Retinal pigment epithelial cell (primary cell): ENCODE measurements at places on chromosomes 11 and 22.
A peak's percentile ranks its signal among the peaks of the same experiment; 100 is the strongest.

DNA sequence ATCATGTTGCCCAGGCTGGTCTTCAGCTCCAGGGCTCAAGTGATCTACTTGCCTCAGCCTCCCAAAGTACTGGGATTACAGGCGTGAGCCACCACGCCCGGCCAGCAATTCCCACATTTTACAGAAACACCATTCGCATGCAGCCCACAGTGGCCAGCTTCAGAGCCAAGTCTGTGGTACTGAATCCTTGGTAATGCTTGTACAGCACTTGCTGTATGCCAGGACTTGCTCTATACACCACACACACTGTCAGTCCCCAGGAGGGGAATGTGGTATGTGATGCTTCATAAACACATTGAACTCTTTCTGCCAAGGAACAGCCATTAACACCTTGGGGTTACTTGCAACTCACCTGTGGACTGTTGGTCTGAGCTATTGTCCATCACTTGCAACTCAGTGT lies 119.4 kb downstream of the MED15 start:
- no peak for DNase-seq

GRCh38 chr11:13713982-13714381 lies 45.5 kb downstream of the FAR1 start:
- DNase-seq, result no peak

DNA sequence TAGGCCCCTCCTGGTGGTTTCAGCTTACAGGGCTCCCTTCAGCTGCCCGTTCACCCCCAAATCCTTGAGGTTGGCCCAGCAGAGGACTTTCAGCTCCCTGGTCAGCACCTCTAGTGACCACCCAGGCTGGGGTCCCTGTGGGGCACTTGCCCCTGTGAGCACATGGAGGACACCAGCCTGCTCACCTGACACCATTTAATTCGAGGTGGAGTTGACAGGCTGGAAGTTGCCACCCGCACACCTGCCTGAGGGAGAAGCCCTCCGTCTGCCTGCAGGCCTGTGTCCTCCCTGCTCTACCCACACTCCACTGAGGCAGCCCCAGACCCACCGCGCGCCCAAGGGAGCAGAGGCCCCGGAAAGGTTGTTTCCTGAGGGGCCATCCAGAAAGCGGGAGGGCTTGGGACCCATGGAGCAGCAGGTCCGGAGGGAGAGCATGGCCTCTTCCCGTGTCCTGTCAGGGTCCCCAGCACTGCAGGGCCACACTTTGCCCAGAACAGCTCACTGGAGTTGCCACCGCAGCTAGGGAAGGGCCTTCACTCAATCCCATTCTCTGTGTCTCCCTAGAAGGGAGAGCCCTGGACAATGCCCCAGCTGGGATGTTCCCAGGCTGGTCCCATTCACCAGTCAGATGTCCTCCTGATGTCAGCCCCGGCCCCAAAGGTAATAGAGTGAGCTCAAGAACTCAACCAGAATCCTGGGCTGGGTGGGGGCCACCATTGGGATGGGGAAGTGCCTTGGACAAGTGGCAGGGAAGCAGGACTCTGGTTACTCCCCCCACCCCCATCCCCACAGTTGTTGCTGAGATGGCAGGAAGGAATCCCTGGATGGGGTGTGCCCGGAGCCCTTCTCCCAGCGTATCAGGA lies 82.4 kb downstream of the MED15 start:
- DNase-seq, result no peak

GRCh38 chr11:1387961-1388762 lies 1.6 kb upstream of the BRSK2 start:
- DNase-seq, result no peak

GRCh38 chr11:111225881-111226280 lies 19.6 kb upstream of the POU2AF2 start:
- DNase-seq, result no peak

DNA sequence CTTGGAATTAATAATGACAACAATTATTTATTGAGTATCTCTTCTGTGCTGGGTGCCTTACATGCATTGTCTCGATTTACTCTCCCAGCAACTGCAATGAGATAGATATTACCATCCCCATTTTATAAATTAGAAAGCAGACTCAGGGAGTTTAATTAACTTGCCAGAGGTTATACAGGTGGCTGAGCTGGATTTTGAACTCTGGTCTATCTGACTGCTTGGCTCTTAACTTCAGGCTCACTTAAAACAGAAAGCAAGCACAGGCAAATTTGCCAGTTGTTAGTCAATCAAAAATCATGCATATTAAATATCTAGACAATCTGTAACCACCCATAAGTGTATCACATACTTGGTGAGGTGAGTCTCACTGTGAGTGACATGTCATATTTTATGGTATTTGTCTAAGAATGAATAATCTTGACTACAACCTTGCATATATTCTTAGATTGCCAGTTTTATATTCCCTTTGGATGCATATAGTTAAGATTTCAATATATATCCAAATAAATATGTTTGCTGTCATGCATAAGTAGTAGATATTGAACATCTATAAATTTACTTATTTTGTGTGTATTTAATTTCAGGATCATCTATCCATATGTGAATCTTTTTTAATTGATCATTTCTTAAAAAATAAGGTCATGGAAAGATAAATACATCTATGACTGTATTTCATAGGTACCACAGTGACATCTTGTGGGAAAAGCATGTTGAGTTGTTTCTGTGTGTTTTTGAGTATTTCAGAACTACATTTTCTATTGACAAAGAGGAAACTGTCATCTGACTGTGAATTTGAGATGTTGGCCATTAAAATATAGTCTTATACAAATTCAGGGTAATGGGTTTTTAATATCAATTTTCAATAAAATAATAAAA lies 112.0 kb upstream of the ARHGAP42 start:
- no peak for DNase-seq

DNA sequence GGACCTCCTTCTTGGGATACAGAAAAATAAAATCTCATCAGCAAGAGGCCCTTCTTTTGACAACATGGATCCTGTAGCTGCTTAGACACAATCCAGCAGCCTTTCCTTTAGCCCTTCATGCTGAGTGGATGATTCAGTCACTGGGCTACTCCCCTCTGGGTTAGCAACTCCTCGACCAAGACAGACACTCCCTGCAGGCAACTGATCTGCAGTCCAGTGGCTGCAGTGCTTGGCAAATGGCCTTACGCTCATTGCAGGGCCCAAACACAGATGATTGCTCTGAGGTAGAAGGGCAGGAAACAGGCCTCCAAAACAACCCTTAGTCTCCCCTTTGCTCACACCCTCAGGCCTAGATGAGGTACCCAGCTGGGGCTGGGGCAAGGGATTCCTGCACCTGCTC lies 73.2 kb upstream of the OPCML start:
- DNase-seq, result no peak

- no peak for DNase-seq
These were observed 10.9 kb upstream of the GRK2 start for GRCh38 chr11:67255353-67255752.

DNA sequence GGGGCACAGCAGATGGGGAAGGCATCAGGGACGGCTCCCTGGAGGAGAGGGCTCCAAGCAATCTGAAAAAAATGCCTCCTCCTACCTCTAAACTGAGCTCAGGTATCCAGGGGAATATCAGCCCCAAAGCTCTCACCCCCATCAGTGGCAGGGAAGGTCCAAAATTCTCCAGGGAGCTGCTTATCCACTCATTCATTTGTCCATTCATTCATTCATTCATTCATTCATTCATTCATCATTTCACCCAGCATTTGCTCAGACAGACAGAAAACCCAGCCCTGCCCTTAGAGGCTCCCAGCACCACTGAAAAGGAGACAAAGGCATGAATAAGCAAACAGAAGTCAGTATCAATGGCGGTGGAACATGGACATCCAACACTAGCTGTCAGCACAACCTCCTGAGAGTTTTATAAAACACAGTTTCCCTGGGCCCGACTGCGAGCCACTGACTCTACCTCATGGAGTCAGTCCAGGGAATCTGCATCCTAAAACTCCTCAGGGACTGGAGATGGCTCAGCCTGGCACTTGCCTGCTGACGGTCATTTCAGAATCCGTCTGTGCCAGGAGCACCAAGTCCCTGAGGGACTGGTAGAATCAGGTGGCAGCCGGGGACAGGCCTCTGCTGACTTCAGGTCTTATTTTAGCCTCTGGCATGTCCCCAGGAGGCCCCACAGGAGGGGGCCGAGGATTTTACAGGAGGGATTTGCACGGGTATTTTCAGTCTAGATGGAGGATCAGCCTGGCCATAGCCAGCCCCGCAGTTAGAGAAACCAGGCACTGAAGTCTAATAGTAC lies 164.6 kb downstream of the MN1 start:
- peak; percentile 88 for DNase-seq

DNA sequence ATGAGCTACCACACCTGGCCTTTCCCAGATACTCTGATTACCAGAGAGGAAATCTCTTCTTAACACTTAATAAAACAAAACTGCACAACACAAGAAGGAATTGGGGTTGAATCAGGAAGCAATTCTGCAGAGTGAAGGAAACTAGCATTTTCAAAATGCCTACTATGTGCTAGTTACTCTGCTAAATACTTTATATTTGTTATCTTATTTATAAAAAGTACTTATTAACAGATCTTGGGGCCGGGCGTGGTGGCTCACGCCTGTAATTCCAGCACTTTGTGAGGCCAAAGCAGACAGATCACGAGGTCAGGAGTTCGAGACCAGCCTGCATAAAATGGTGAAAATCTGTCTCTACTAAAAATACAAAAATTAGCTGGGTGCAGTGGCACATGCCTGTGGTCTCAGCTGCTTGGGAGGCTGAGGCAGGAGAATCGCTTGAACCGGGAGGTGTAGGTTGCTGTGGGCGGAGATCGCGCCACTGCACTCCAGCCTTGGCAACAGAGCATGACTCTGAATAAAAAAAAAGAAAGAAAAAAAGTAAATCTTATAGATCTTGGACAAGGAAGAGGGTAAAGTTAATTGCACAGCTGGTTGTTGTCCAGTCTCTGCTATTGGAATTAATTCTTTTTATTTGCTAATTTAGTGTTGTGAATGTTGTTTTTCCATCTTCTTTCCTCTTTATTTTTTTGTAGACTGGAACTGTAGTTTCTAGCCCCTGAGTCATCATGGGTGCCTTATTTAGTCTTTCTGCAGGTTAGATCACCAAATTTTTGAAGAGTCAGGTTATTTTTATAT lies 22.1 kb downstream of the TMEM135 start:
- no peak for DNase-seq

- DNase-seq, result peak; percentile 82
These were observed 3.7 kb downstream of the RNH1 start for GRCh38 chr11:503179-503981.

- DNase-seq, result no peak
These were observed 1.8 kb upstream of the OR2D2 start for GRCh38 chr11:6894097-6894496.

- no peak for DNase-seq
These were observed 49.7 kb downstream of the MIAT start for GRCh38 chr22:26707090-26707489.

GRCh38 chr11:70298243-70298915 lies 27.9 kb downstream of the PPFIA1 start:
- no peak for DNase-seq

DNA sequence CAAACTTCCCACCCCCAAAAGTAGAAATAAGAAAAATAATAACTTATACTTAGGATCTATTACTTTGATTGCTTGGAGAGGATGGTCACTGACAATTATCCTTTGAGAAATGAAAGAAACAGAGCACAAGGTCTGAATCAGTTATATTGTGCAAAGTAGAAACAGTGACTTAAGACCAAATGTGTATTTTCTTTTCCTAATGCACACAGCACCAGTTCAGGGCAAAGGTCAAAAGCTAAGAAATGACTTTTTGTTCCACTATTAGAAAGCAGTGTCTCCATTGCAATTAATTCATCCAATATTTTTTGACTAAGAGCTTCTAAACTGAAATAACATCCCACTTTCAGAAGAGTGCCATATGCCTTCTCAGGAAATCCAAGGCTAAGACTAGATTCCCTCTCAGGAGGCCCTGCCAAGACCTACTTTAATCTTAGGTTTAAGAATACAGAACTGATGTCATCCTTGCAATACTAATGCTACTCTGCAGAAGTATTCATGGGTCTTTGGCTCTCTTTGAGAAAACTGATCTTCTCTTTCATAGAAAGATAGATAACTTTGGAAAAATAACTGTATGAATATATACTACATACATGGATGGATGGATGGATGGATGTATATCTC lies 147.0 kb downstream of the APOL5 start:
- DNase-seq, result no peak
